A549 treated with DMSO at 1 μM for 4 hours (cell line): ENCODE measurements at places on chromosomes 5 and 9. TPM values are rescaled to one million over a fixed set of nuclear protein-coding genes. Genes with fewer than 3 reads are reported as not detected.

The TMEM267 gene
- total RNA-seq = 18.3 to 27.1 TPM (median 23.1 TPM) in 5 replicates

The ARSI gene
- 41.1 to 52.9 TPM (median 45.5 TPM) in 5 replicates for total RNA-seq

The PTGS1 gene
- 1.3 to 1.7 TPM (median 1.5 TPM) in 5 replicates for total RNA-seq

The ZNF79 gene
- total RNA-seq = 5.6 to 7.0 TPM (median 6.5 TPM) in 5 replicates

The FGF10 gene
- not detected in 5 replicates for total RNA-seq
